CD4-positive, alpha-beta T cell treated with Interleukin-21 for 1 hour (primary cell): ENCODE measurements at places on chromosomes 7 and 10.

GRCh38 chr7:122813845-122814244, 72.4 kb downstream of the CADPS2 start:
- no peak for DNase-seq

- no peak for DNase-seq
Measured at GRCh38 chr10:67789769-67790168, 48.2 kb downstream of the DNAJC12 start.

DNA sequence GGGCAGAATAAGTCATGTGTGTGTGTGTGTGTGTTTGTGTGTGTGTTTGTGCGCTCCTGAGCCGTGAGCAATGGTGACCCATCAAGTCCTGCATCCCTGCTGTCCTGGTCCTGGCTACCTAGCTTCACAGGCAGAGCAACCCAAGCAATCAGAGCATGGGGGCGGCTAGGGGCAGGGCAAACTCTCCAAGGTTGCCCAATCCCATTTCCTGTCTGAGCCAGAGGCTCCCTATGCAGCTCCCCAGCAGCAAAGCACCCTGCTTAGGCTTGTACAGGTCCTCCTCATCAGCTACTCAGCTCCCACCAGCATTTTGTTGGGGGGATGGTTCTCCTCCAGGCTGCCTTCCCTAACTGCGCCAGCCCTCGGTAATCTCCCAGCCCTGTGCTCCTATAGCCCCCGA, 31.1 kb upstream of the CRHR2 start:
- DNase-seq: no peak

- DNase-seq: no peak
Measured at GRCh38 chr7:153518201-153518984, 533.8 kb upstream of the DPP6 start.

DNA sequence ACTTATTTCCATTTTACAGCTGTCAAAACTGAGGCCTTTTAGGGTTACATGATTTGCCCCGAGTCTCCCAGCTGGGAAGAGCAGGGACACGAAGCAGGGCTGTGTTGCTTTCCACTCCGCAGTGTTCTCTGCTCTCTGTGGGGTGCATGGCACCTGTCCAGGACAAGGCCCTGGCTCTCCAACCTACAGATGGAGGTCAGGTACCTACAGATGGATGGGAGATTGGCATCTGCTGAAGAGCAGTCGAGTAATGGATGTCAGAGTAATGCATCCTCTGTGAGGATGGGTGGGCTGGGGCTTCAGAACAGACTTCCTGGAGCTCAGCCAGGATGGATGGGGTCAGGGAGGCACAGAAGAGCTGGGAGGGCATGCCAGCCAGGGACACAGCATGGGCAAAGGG, 85.0 kb downstream of the EMX2 start:
- DNase-seq: no peak

DNA sequence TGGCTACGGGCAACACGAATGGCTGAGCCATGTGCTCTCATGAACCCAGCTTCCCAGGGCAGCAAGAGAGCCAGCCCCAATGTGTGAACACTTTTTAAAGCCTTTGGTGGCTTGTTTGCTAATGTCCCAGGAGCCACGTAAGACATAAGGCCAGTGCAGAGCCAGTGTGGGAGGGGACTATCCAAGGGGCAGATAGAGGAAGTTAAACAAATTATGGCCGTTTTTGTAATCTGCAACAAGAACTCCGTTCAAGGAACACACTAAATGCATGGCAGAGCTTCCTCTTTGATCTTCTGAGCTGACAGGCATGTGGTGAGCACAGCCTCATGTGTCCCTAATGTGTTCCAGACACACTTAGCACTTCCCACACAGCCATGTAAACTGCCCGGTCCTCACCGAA, 133.3 kb downstream of the TEX36 start:
- DNase-seq: no peak

DNA sequence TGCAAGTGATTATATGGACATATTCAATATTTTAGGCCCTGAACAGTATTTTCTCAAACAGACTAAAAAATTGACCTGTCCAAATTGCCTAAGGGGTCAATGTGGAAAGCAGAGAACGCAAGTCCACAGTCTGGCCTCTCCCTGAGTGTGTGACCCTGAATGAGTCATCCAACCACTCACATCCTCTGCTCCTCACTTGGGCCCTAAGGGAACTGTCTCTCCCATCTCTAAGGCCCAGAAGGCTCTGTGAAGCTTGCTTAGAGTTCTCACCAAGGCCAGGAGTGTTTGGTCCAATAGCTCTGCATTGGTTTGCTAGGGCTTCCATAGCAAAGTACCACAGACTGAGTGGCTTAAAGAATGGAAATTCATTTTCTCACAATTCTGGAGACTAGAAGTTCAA, 155.1 kb downstream of the LSM5 start:
- no peak for DNase-seq

DNA sequence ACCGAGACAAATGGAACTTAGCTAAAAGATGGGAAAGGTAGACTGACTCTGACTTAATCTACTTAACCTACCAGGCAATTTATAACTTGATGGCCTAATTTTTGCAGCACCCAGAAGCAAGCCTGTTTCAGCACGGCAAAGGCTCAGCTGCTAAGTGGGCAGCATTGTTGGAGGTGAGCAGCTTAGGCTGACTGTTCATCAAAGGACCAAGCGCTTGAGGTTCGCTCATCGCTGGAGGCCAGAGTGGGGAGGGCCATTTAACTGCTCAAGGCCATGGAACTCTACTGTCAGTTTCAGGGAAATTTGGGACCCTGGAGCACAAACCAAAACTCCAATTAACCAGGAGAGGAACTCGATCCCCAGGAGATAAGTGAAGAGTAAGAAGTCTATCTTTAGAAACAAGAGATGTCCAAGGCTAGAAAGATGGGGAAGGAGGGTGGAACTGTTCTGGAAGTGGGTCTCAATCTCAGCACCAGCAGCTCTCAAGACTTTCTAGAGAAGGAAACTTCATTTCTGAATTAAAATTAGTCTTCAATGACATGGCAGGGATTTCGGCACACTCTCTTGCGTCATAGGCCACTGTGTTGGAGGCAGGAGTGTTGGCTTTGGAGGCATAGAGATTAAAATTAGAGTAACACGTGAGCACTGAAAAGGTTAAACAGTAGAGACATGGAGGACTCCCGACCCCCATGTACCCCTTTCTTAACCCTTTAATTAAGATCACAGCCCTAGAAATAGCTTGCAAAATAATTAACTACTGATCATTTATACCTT, 43.1 kb downstream of the EGFR start:
- no peak for DNase-seq

DNA sequence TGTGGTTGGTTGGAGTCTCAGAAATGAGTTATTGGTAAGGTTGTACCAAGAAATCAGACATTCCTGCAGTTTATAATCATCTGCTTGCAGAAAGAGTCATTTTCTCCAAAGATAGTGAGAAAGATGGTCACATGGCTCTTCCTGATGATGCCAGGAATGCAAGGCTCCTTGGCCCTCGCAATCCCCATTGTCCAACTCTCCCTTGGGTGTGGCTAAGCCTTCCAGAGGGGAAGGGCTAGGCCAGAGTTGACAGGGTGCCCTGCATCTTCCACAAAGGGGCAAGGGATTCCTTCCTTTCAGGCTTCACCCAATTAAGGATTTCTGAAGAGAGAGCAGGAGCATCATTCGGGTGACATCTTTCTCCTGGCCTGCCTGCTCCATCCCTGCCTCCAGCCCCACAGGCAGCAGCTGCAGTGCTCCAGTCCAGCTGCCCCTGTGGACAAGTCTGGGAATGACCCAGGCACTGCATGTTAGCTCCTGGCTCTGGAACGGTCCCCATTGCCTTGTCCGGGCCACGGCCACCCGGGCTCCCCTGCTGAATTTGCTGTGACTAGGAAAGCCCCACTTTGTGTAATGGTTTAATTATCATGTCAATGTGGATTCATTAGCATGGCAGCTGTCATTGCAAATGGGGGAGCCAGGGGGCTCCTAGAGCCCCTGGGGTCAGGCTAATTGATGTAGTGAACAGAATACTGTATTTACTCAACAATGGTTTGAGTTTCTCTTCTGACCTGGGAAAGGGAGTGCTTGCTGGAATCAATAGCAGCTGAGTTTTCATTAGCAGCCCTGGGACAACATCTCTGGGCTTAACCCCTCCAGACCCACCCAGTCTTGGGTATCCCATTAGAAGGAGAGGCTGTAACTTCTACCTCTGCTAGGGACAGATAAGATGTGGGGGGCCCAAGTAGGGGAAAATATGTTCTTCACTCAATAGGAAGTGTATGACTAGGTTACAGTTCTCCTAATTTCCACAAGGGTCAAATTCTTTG, 112.6 kb upstream of the TBX20 start:
- no peak for DNase-seq

GRCh38 chr10:119737823-119738222, 12.0 kb downstream of the INPP5F start:
- DNase-seq: no peak
